ENCODE measurements at places on chromosomes 3 and 15. TPM values are rescaled to one million over a fixed set of nuclear protein-coding genes. Genes with fewer than 3 reads are reported as not detected.

Gene CILP
- 27.8 TPM for total RNA-seq

Gene SLC22A13
- total RNA-seq = 1.6 TPM

Gene SPATA12
- not detected for total RNA-seq

Gene GOLGA6L10
- total RNA-seq = 0.36 TPM

Gene FSTL1
- 265 TPM for total RNA-seq

Gene ECE2
- not detected for total RNA-seq

Gene RBSN
- 39.4 TPM for total RNA-seq

Gene TUSC2
- 121 TPM for total RNA-seq

Gene MB21D2
- total RNA-seq = 1.8 TPM

Gene CLDN1
- total RNA-seq = 8.8 TPM

DNA sequence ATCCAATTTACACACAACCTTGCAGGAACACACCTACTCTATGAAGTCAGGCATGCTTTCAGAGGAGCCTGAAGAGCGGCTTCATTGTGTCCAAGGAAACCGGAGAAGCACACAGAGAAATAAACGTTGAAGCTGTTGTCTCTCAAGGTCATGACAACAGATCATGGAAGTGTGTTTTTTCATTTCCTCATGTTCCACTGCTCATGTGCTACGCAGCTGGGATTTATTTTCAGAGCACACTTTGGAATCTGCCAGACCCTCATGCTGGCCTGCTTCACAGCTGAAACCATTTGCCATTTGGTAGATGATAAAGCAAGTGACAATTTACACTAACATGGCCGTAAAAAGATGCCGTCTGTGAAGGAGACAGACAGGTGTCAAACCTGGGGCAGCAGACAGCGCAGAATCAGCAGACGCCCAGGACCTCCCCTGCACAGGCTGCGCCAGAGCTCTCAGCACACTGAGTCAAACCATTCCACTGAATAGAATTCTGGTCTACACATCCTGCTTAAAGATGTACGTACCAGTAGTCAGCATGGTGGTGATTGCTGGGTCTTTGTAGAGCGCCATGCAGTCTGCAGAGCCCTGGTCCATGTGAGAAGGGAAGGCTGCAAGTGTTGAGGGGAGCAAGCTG lies 99.3 kb downstream of the ARNT2 start:
- no peaks in the 10 kb centered on the region for H3K4me1 ChIP-seq
- no peak for DNase-seq
- no peak overlapping the region for H3K27ac ChIP-seq
- H3K36me3 ChIP-seq = no peaks in the 10 kb centered on the region
- no peaks in the 10 kb centered on the region for H3K27me3 ChIP-seq

DNA sequence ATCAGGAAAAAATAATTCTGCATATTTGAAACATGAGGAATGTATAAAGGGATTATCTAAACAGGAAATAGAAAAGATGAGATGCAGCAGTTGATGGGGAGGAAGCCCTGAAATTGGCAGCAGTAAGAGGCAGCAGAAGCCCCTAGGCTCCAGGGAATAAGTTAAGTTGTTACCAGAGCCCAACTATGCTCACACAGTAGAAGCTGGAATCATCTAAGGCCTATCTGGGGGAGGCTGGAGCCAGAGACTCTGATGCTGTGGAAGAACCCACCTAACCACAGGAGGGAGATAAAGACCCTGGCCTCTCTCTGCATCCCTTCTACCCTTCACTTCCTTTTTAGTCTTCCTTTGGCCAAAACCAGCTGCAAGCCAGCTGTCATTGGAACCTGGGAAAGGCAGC lies 519.7 kb downstream of the DIPK2A start:
- no peaks in the 10 kb centered on the region for H3K27me3 ChIP-seq
- H3K4me1 ChIP-seq = no peaks in the 10 kb centered on the region
- H3K36me3 ChIP-seq = no peaks in the 10 kb centered on the region
- no peak overlapping the region for H3K4me3 ChIP-seq
- no peak for DNase-seq
- no peak overlapping the region for H3K27ac ChIP-seq

DNA sequence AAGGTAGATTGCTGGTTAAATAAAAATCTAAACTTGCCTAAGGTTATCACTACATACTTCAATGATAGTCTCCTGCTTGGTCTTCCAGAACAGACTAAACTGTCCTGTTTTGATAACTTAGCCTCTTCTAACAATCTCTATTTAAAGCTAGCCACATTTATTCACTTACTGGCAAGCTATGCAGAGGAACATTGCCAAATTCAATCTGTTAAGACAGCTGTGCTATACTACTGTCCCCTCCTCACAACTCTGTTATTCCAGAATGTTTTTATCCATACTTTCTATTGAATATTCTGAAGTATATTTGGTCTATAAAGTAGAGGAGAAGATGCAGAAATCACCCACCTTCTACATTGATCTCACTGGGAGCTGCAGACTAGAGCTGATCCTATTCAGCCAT lies 594.0 kb upstream of the CCDC54 start:
- no peaks in the 10 kb centered on the region for H3K4me1 ChIP-seq
- no peaks in the 10 kb centered on the region for H3K27me3 ChIP-seq
- no peaks in the 10 kb centered on the region for H3K36me3 ChIP-seq
- no peak overlapping the region for H3K27ac ChIP-seq
- no peak for DNase-seq

DNA sequence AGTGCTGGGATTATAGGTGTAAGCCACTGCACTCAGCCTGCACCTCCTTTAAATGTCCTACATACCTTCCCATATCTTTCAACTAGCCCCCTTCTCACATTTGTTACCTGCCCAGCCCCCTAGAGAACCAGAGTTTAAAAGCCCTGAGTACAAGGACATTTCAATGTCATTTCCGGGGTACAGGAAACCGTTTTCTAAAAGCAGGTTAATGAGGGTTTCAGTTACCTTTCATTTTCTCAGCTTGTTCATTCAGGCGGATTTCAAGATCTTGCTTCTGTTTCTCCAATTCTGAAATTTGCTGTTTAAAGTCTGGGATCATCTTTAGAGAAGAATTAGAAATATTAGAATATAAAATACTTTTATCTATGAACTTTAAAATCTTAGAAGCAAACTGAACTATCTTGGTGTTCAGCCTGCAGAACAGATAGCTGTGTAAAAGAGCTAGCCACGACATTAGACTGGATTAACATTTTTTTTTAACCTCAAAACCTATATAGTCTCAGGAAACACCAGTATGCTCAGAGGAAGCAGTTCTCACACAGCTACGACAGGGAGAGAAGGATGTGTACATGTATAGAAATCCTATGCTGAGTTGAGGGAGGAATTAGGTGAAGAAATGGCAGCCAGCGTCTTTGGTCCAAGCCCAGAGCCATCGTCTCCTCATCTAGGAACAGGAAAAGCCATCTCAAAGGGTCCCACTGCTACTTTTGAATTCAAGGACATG lies 29.9 kb upstream of the GNB5 start:
- H3K36me3 ChIP-seq = no peaks in the 10 kb centered on the region
- no peaks in the 10 kb centered on the region for H3K4me1 ChIP-seq
- H3K4me3 ChIP-seq = no peak overlapping the region

GRCh38 chr15:74901612-74902063 lies 5.0 kb downstream of the FAM219B start:
- H3K27ac ChIP-seq = peak overlapping the region; percentile 53
- H3K4me1 ChIP-seq = peaks cover 5% of the 10 kb centered on the region
- no peak overlapping the region for H3K4me3 ChIP-seq

DNA sequence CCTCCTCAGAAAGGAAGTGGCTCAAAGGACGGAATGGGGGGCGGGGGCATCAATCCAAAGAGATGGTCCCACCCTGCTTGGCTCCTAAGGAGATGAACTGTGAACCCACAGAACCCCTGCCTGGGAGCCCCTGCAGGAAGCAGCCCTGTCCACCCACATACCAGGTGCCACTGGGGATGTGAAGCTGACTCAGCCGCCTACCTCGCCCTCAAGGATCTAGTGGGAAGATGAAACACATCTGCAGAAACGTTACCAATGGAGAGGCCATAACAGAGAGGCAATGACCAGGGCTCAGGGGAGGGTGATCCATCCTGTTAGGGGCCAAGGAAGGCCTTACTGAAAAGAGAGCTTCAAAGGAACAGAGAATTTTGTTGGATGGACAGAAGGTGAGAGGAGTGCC lies 35.1 kb downstream of the EAF1 start:
- DNase-seq = no peak
- H3K4me1 ChIP-seq = no peaks in the 10 kb centered on the region
- no peak overlapping the region for H3K4me3 ChIP-seq
- no peaks in the 10 kb centered on the region for H3K27me3 ChIP-seq
- no peak overlapping the region for H3K27ac ChIP-seq

GRCh38 chr3:36923523-36923943 lies 21.3 kb downstream of the TRANK1 start:
- no peaks in the 10 kb centered on the region for H3K4me1 ChIP-seq
- DNase-seq = no peak
- H3K27ac ChIP-seq = no peak overlapping the region
- no peaks in the 10 kb centered on the region for H3K27me3 ChIP-seq
- no peak overlapping the region for H3K4me3 ChIP-seq
- H3K36me3 ChIP-seq = no peaks in the 10 kb centered on the region

DNA sequence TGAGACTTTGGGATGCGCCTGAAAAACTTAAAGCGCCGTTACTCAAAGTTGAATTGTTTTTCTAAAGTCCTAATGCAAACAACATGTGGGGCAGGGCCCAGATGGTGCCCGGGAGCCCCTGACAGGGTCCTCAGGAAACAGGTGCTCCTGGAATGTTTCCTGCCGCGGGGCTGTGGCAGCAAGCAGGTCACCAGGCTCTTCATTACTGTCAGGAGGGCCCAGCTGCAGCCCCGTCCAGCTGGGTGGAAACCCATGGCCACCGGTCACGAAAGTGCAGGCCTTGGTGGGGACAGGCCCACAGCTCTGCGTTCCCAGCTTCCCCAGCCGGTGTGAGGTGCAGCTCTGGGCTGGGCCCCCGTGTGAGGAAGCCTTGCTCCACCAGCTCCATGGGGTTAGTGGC lies 63.9 kb upstream of the GATA2 start:
- DNase-seq = no peak
- H3K27ac ChIP-seq = no peak overlapping the region
- H3K27me3 ChIP-seq = no peaks in the 10 kb centered on the region
- H3K4me1 ChIP-seq = no peaks in the 10 kb centered on the region
- H3K4me3 ChIP-seq = no peak overlapping the region

DNA sequence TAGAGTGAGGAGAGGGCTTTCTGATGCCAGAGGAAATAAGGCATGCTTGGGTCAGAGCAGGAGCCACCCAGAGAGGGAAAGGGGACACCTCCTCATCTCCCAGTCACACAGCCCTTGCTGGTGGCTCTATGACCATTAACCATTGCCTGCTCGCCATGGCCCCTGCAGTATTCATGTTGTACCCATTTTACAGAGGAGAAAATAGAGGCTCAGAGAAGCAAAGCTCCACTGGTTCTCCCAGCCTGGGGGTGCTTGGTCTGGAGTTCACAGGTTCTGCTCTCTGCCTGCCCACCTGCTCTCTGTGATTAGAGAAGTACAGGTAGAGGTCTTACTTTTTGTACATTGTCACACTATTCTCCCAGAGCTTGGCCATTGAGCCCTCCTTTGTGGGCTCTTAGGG lies 56.2 kb downstream of the LINGO1 start:
- no peak overlapping the region for H3K27ac ChIP-seq
- H3K36me3 ChIP-seq = no peaks in the 10 kb centered on the region
- no peak for DNase-seq
- no peaks in the 10 kb centered on the region for H3K4me1 ChIP-seq
- no peaks in the 10 kb centered on the region for H3K27me3 ChIP-seq

GRCh38 chr3:27596334-27596841 lies 112.2 kb upstream of the SLC4A7 start:
- no peaks in the 10 kb centered on the region for H3K27me3 ChIP-seq
- no peak for DNase-seq
- no peaks in the 10 kb centered on the region for H3K4me1 ChIP-seq

- no peak overlapping the region for H3K27ac ChIP-seq
- no peaks in the 10 kb centered on the region for H3K36me3 ChIP-seq
- H3K27me3 ChIP-seq = no peaks in the 10 kb centered on the region
- no peak overlapping the region for H3K4me3 ChIP-seq
- DNase-seq = no peak
These were observed 211.2 kb upstream of the STRIT1 start for GRCh38 chr3:155504682-155505081.

- DNase-seq = no peak
- H3K4me3 ChIP-seq = no peak overlapping the region
- H3K4me1 ChIP-seq = no peaks in the 10 kb centered on the region
- H3K27ac ChIP-seq = no peak overlapping the region
- no peaks in the 10 kb centered on the region for H3K27me3 ChIP-seq
These were observed 48.6 kb downstream of the SNRK start for GRCh38 chr3:43334976-43335375.

GRCh38 chr15:41849204-41849603 lies 10.6 kb downstream of the PLA2G4B start:
- no peak overlapping the region for H3K4me3 ChIP-seq
- no peaks in the 10 kb centered on the region for H3K27me3 ChIP-seq
- peak; percentile 35 for DNase-seq
- H3K27ac ChIP-seq = no peak overlapping the region
- no peaks in the 10 kb centered on the region for H3K4me1 ChIP-seq

- no peak overlapping the region for H3K27ac ChIP-seq
- no peaks in the 10 kb centered on the region for H3K27me3 ChIP-seq
- H3K4me3 ChIP-seq = no peak overlapping the region
- no peaks in the 10 kb centered on the region for H3K36me3 ChIP-seq
- peaks cover 4% of the 10 kb centered on the region for H3K4me1 ChIP-seq
- DNase-seq = no peak
These were observed 39.8 kb downstream of the ZFAND6 start for GRCh38 chr15:80099241-80099640.

DNA sequence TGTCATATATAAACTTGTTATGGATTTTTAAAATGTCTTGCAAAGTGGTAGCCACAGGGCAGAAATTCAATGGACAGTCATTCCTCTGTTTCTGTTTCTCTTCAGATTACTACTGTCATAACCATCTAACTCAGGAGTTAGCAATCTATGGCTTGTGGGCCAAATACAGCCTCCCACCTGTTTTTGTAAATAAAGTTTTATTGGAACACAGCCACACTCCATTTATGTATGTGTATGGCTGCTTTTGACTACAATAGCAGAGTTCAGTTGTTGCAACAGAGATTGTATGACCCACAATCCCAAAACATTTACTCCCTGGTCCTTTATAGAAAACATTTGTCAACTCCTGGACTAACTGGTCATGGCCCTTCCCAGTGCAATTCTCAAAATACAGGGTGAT lies 20.0 kb downstream of the SLC27A2 start:
- H3K4me3 ChIP-seq = no peak overlapping the region
- H3K36me3 ChIP-seq = no peaks in the 10 kb centered on the region
- H3K27ac ChIP-seq = no peak overlapping the region
- DNase-seq = no peak

GRCh38 chr15:26357653-26358052 lies 415.2 kb downstream of the GABRB3 start:
- no peaks in the 10 kb centered on the region for H3K27me3 ChIP-seq
- DNase-seq = no peak
- H3K27ac ChIP-seq = no peak overlapping the region
- H3K36me3 ChIP-seq = no peaks in the 10 kb centered on the region
- H3K4me1 ChIP-seq = no peaks in the 10 kb centered on the region

DNA sequence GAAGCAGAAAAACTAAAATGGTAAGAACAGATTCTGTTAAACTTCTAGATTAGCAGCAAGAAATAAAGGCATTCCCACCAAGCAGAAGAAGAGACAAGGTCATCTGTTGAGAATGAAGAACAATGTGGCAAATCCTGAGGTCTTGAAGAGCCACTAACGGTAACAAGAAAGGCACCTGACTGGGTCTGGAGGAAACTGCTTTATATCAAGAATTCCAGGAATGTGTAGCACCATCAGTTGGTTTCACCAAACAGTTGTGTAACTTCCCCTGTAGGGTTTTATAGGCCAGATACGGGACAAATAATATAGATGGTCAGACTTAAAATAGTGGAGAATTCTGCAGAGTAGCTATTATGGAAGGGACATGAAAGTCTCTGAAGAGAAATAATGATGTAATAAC lies 57.3 kb downstream of the ACAP2 start:
- H3K36me3 ChIP-seq = no peaks in the 10 kb centered on the region
- H3K4me1 ChIP-seq = no peaks in the 10 kb centered on the region
- H3K27me3 ChIP-seq = no peaks in the 10 kb centered on the region
- DNase-seq = no peak
- H3K27ac ChIP-seq = no peak overlapping the region
